ENCODE measurements at places on chromosomes 3 and 15.

GRCh38 chr3:149592758-149593240 is 65.0 kb downstream of the WWTR1 start:
- DNase-seq, result no peak

DNA sequence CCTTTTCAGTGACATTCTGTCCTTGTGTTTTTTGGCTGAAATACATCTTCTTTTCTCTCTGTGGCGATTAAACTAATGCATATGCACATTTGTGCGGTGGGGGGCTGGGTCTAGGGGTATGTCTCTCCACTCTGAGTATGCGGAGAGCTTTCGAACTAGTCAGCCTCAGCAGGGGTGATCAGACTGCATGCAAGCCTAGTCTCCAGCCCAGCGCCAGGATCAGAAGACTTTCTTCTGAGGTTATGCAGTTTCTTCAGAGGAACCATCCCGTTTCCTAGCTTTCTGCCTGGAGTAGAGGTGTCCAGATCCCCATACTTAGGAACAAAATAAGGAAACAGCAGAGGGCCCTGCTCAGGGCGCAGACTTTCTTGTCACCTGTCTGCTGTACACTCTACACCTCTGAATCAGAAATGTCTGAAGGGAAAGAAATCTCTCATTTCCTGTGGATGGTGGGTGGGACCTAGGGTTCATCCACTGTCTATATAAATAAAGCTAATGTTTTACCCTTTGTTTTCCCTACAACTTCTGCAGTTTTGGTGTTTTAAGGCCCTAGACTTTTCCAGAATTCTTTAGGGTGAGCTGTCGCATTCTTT is 230.4 kb downstream of the ABHD5 start:
- DNase-seq, result no peak

GRCh38 chr3:25471081-25471768 is 43.2 kb downstream of the RARB start:
- DNase-seq, result no peak

DNA sequence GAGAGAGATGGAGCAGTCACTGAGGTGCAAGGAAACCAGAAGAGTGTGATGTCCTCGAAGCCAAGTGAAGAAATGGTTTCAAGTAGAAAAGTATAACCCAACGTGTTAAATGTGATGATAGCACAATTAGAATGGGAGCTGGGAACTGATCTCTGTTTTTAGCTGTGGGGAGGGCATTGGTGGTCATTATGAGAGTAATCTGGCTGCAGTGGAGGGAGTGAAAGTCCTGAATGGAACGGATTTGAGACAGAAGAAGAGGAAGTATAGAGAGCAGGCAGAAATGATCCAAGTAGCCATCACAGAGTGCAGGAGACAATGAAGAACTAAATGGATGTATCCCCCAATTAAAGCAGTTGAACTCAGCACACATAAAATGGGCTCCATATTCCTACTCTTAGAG is 235.3 kb downstream of the IGSF11 start:
- DNase-seq, result no peak

DNA sequence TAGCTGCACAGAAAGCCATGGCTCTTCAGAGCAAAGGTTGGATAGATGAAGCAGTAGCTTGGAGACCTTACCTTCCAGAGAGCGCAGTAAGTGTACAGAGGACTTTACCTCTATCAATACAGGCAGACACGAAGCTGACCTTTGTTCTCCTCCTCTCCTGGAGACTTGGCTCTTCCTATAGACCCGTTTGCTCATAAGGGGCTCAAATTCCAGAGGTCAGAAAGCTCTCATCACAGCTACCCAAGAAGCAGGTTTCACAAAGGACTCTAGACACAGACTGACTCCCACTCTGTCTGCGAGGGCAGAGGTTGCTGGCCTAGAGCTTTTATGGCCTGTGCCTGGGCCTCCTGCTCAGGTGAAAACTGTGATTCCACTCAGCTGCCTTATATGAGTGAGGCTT is 35.4 kb upstream of the TOPAZ1 start:
- no peak for DNase-seq

All from effector memory CD8-positive, alpha-beta T cell (primary cell).